ENCODE measurements at places on chromosomes 5 and 9. TPM values are rescaled to one million over a fixed set of nuclear protein-coding genes. Genes with fewer than 3 reads are reported as not detected.

DNA sequence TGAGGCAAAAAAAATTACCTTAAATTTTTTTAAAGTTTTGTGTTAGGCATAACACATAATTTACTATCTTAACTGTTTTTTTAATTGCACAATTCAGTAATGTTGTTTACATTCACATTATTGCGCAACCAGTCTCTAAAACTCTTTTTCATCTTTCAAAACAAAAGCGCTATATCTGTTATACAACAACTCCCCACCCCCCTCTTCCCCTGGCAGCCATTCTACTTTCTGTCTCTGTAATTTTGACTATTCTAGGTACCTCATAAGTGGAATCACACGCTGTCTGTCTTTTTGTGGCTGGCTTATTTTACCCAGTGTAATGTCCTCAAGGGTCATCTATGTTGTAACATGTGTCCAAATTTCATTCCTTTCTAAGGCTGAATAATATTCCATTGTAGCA is 241.5 kb upstream of the DMRT1 start:
- DNase-seq, result no peak

GRCh38 chr5:99033014-99033900 is 104.5 kb upstream of the CHD1 start:
- no peak for DNase-seq

DNA sequence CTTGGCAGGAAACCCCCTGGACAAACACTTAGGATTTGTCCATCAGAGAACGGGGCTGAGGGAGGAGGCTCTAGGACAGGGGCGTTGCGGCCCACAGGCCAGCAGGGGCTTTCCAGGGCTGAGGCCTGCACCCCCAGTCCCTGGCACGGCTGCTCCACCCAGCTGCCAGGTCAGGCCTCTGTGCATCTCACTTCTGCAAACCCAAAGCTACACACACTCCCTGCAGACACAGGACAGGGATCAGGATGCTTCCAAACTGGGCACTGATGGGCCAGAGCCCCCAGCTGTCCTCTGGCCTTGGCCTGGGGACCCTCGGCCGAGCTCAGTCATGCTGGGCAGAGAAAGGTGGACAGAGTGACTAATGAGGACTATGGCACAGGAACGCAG is 106.2 kb upstream of the SARDH start:
- DNase-seq, result no peak

GRCh38 chr9:73153793-73154227 is 2.1 kb downstream of the ANXA1 start:
- no peak for DNase-seq

GRCh38 chr5:50888751-50889150 is 222.3 kb downstream of the PARP8 start:
- no peak for DNase-seq

GRCh38 chr9:17291766-17292165 is 156.9 kb downstream of the CNTLN start:
- DNase-seq, result no peak

DNA sequence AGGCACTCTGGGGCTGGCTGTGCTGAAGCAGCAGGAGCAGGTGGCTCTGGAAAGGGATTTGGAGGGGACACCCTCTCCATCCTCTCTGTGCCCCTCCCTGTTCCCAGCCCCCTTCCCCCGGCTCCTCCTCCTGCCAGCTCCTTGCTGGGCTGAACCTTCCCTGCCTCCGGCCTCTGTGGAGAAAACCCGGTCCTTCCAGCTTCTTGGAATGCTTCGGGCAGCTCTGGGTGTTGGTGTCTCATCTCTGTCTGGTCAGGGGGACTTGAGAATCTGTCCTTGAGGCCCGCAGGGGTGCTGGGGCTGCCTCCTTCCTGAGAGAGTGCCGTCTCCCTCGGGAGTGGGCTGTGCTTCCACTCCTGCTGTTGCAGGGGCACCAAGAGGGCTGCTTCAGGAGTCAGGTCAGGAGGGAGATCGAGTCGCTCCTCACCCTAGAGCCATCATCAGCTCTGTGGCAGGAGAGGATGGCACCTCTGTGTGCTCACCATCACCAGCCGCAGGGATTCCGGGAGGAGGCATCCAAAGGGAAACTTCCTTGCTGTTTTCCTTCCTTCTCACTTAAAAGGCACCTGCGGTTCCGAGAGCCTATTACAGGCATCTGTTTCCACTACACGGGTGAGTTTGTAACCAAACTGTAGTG is 30.6 kb downstream of the NDUFS6 start:
- peak; percentile 70 for DNase-seq

DNA sequence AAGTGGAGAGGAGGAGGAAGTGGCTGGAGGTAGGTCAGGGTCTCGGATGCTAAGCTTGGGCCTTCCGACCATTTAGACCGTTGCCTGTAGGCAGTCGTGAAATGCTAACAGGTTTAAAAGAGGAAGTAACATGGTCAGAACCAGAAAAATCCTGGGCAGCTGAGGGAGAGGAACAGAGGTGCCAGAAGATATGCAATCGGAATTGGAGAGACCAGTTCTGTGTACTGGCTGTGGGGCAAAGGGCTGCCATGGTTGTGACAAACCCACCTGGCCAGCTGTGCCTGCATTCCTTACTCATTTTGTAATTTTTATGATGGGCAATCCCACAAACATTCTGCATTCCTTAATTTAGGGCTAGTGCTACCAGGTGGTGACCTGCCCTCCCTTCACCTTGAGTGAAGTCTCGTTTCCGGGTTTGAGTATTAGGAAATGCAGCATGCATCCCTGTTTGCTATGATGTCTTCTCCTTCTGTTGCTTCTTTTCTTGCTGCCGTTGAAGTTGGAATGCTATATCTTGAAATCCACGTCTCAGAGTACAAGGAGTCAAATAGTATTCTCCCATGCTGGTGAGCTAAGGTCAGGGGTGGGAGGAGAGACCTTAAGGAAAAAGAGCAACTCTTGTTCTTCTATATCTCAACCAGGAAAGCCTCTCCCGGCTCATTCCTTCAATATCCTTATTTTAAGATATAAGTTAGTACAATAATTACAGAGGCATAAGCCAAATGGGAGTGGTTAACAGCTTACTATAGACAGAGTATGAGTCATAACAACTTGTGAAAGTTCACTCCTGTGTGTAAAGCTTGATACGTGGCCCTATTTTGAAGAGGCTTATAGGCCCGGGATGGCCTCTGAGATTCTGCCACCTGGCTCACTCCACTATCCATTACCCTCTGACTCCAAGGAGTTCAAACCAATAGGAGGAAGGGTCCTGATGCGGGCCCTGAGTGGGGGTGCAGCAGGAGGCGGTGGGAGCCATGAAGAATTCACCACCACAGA is 37.0 kb downstream of the B4GALT1 start:
- DNase-seq, result peak; percentile 26

DNA sequence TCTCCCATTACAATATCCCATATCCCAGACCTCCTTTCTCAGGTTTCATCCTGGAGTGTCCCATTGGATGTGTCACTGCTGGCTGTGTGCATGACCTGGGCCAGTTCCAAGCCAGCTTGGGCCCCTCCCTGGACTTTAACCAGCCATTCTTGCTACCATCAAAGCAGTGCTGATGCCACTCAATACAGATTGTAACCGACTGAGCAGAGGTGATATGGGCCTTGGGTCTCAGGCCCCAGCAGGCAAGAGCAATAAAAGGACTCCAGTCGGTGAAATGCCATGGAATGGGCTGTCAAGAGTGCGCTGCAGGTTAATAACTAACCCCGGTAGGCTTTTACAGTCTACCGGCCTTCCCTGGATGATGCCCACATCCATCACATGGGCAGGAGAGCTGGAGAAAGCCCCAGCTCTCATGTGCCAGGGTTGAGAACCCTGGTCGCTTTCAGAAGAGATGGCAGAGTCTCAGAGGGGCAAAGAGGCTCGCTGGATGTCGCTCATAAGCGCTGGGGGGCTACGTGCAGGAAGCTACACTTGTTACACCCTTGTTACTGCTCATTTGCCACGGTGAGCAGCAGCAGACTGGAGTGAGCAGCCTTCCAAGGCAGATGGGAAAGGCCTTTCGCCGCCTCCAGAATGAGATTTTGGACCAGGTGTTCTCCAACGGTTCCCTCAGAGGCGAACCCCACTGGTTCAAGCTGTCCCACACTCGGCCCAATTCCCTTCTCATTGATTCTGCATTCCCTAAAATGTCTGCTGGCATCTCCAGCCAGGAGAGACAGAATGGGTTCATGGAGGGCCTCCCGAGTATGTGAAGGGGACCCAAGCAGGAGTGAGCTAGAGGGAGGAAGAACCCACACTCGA is 13.2 kb downstream of the EPB41L4B start:
- no peak for DNase-seq

- DNase-seq, result no peak
These were observed 24.3 kb upstream of the F2R start for GRCh38 chr5:76691467-76692273.

DNA sequence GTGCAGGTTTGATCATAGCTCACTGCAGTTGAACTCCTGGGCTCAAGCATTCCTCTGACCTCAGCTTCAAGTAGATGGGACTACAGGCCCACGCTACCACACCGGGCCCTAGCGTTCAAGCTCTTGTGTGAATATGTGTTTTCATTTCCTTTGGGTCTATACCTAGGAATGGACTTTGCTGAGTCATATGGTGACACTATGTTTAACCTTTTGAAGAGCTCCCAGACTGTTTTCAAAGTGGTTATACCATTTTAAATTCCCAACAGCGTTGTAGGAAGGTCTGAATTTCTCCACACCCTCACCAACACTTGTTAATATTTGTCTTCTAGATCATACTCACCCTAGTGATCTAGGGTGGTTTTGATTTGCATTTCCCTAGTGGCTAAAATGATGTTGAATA is 33.5 kb downstream of the FAF2 start:
- no peak for DNase-seq

DNA sequence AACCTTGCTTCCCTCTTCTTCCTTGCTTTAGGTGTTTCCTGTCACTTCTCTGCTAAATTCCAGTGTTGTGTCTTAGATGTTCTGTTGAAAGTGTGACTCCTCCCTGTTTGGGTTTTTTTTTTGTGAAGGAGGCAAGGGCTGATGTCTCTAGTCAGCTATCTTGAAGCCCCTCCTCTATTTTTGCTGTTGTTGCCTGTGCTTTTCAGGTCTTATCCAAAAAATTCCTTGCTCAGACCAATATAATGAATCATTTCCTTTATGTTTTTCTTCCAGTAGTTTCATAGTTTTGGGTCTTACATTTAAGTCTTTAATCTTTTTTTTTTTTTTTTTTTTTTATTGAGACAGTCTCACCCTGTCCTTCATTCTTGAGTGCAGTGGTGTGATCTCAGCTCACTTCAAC is 22.3 kb downstream of the RIC1 start:
- no peak for DNase-seq

DNA sequence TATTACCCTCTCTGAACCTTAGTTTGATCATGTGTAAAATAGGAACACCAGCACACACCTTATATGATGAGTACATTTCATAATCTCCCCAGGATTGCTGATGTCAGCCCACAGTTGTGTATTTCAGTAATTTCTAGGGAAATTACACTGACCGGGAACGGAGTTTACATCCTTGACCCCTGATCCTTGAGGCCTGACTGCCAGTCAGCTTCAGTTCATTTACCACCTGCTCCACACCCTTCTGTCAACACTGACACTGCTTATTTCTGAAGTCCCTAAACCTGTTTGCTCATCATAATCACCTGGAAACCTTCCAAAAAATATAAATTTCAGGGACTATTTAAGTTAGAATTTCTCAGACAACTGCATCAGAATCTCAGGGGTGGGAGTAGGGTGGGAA is 55.3 kb downstream of the ZNF622 start:
- no peak for DNase-seq

DNA sequence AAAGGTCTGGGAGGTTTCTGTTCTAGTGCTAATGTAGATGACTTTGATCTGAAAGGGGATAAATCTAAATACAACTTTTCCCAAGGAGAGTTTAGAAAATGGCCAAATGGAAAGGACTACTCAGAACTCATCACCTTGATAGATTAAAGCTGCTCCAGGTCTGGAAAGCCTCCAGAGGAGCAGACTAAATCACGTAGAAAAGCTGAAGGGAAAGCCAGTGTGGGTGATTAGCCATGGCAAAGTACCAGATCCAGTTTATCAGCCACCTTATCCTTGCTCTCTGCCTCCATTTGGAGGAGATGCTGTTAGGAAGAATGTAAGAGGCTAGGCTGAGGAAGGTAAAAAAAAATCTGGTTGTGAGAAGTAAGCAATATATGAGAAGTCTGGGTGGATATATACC is 120.7 kb upstream of the RAI14 start:
- no peak for DNase-seq

- no peak for DNase-seq
These were observed 1.5 kb downstream of the SV2C start for GRCh38 chr5:76084496-76085242.

DNA sequence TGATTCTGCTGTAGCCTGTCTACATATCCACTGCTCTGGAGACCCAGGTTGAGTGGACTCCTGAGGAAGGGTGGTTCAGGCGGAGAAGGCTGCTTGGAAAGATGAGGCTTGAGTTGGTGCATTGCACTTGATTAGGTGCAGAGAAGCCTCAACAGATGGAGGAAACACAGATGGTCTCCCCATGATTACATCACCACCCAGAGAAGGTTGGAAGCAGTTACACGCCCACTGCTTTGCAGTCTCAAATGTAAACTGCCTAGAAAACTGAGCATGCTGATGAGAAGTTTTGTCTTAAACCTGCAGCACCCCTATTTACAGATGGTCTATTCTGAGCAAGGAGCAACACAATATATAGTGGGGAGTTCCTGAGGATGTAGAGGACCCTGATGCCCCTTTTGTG is 266.6 kb downstream of the PIK3R1 start:
- no peak for DNase-seq

- peak; percentile 89 for DNase-seq
These were observed 81.3 kb downstream of the STK10 start for GRCh38 chr5:172106511-172107356.

- DNase-seq, result no peak
These were observed 6.3 kb downstream of the ARL15 start for GRCh38 chr5:54304040-54304439.

GRCh38 chr5:139903795-139904565 is 108.4 kb downstream of the PSD2 start:
- no peak for DNase-seq

DNA sequence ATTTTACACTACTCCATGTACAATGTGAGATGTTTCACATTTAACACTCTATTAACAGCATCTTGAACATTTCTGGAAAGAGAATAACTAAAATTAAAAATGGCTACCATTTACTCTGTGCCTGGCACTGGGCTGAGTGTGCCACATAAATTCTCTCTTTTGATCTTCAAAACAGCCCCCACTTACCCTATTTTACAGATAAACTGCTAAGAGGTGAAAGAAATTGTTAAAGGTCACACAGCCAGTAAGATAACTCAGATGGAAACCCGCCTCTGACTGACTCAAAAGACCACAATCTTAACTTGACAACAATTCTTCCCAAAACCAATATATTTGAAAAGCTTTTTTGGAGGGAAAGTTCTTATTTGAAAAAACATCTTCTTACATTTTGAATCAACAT is 97.3 kb downstream of the MAPKAP1 start:
- DNase-seq, result no peak

GRCh38 chr9:96245399-96245798 is 56.6 kb downstream of the HSD17B3 start:
- no peak for DNase-seq

DNA sequence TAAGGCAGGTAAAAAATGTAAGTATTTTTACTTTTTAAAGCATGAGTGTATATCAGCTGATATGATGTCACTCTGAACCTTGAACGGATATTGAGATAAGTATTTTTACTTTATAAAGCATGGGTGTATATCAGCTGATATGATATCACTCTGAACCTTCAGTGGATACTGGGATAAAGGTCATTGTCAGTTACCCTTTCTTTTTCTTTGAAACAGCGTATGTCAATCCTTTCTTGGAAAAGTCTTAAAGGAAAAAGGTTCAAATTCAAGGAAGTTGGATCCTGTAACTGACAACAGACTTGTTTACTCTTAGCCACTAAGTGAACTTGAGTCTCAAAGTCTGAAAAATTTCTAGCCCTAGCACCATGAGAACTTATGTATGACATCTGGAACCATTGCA is 61.7 kb upstream of the IFNK start:
- no peak for DNase-seq

The SRD5A1 gene
- 4.0 TPM for total RNA-seq

The RNF183 gene
- not detected for total RNA-seq

The ZBED3 gene
- total RNA-seq, result 9.7 TPM

The NR2F1-AS1 gene
- total RNA-seq, result 19.7 TPM
